Psoas muscle (tissue), 8 donors: ENCODE measurements at places on chromosomes 3 and 15. TPM values are rescaled to one million over a fixed set of nuclear protein-coding genes. Genes with fewer than 3 reads are reported as not detected.
A peak's percentile ranks its signal among the peaks of the same experiment; 100 is the strongest.

The STRIT1 gene
- total RNA-seq = 1,417 TPM

GRCh38 chr15:91380114-91380513 is 280.1 kb downstream of the SV2B start:
- H3K27ac ChIP-seq = no peak overlapping the region
- H3K4me3 ChIP-seq = no peak overlapping the region
- H3K4me1 ChIP-seq = no peaks in the 10 kb centered on the region
- DNase-seq = no peak

The NR1D2 gene
- 31.7 TPM for total RNA-seq

- no peak overlapping the region for H3K4me3 ChIP-seq
- no peaks in the 10 kb centered on the region for H3K36me3 ChIP-seq
- no peak overlapping the region for H3K27ac ChIP-seq
- peaks cover 28% of the 10 kb centered on the region for H3K27me3 ChIP-seq
- no peaks in the 10 kb centered on the region for H3K4me1 ChIP-seq
These were observed 33.3 kb upstream of the VPS33B start for GRCh38 chr15:91055548-91056331.

DNA sequence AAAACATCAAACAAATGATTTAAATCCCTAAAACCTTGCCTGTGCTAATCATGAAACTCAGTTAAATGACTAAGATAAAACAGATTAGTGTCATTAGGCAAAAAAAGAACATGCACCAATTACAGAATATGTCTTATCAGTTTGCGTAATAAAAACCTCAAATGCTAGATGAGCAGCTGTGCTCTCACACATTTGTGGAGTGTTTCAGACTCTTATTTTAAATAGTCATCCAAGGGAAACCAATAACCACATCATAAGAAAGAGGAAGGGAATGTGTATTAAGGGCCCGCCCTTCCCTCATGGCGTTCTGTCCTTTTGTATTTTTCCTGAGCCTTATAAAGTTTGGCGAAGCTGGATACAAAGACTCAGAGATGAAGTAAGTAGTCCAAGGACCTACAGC is 6.6 kb downstream of the SAMMSON start:
- no peaks in the 10 kb centered on the region for H3K36me3 ChIP-seq
- no peak overlapping the region for H3K27ac ChIP-seq
- H3K4me1 ChIP-seq = no peaks in the 10 kb centered on the region
- DNase-seq = no peak

- no peaks in the 10 kb centered on the region for H3K4me1 ChIP-seq
- no peaks in the 10 kb centered on the region for H3K27me3 ChIP-seq
- no peaks in the 10 kb centered on the region for H3K36me3 ChIP-seq
These were observed 495.5 kb upstream of the CFAP20DC start for GRCh38 chr3:59545374-59545773.

The MYRIP gene
- 1.3 TPM for total RNA-seq

GRCh38 chr3:9396301-9396631 is 1.1 kb upstream of the SETD5 start:
- no peak for DNase-seq
- peaks cover 30% of the 10 kb centered on the region for H3K36me3 ChIP-seq
- peak overlapping the region; percentile 96 for H3K4me3 ChIP-seq
- H3K27ac ChIP-seq = peak overlapping the region; percentile 100

- H3K36me3 ChIP-seq = no peaks in the 10 kb centered on the region
- no peaks in the 10 kb centered on the region for H3K27me3 ChIP-seq
- no peak overlapping the region for H3K27ac ChIP-seq
- no peak overlapping the region for H3K4me3 ChIP-seq
- peaks cover 2% of the 10 kb centered on the region for H3K4me1 ChIP-seq
- no peak for DNase-seq
These were observed 14.0 kb upstream of the COPG1 start for GRCh38 chr3:129235344-129235917.

DNA sequence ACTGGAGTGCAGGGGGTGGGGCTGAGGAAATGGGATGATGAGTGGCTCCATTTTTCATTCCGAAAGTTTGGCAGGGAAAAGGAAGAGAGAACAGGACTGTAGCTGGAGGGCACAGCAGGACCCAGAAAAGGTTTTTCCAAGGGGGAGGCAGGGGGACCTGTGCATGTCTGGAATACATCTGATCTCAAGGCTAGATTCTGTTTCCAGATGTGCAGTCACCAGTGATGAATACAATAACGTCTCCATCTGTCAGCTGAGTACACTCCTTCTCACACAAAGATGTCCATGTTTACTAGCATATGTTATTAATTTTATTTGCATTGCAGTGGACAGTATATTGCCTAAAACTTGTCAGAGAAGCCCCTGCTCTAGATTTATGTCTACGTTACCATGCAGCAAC is 39.9 kb upstream of the PRTG start:
- no peaks in the 10 kb centered on the region for H3K36me3 ChIP-seq
- H3K27me3 ChIP-seq = no peaks in the 10 kb centered on the region
- no peak overlapping the region for H3K4me3 ChIP-seq
- no peak for DNase-seq

DNA sequence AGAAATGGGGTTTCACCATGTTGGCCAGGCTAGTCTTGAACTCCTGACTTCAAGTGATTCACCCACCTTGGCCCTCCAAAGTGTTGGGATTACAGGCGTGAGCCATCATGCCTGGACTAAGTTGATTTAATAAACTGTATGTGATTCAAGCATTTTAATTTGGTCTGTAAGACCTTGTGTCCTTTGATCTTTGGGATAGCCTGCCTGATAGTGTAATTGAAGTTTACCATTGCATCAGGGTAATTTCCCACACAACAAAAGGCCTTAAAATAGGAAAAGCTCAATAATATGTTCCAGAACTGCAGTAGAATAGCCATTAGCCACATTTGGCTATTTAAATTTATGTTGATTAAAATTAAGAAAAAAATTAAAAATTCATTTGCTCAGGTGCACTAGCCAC is 25.2 kb upstream of the DENND6A start:
- DNase-seq = no peak
- no peaks in the 10 kb centered on the region for H3K27me3 ChIP-seq
- no peaks in the 10 kb centered on the region for H3K36me3 ChIP-seq
- no peak overlapping the region for H3K27ac ChIP-seq
- H3K4me1 ChIP-seq = no peaks in the 10 kb centered on the region
- no peak overlapping the region for H3K4me3 ChIP-seq

- no peaks in the 10 kb centered on the region for H3K27me3 ChIP-seq
- no peak for DNase-seq
- peak overlapping the region; percentile 84 for H3K27ac ChIP-seq
- peaks cover 21% of the 10 kb centered on the region for H3K4me1 ChIP-seq
These were observed 1.1 kb downstream of the TFDP2 start for GRCh38 chr3:142148044-142148791.

DNA sequence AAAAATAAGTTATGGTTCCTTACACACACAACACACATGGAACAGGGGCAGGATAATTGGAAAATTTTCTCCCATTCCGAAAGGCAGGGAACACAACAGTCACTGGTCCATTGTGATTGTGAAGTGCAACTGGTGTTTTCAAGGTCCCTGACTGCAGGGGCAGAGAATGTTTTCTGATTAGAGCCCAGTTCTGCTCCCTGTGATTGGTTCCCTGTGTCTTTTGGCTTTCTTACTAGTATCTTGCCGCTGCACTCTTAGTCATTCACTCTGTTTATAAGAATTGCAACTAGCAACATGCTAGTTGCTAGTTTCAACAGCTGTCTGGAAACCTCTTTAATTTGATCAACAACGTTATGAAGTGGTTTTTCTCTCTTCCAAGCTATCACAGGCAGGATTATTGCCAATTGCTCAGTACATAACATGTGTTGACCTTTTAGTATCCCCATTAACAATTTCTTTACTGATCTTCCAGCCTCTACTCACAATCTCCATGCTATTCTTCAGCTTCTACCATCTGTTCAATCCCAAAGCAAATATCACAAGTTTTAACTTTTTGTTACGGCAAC is 177.5 kb downstream of the EPHA6 start:
- H3K36me3 ChIP-seq = no peaks in the 10 kb centered on the region
- DNase-seq = no peak
- no peaks in the 10 kb centered on the region for H3K27me3 ChIP-seq
- H3K4me3 ChIP-seq = no peak overlapping the region

- H3K36me3 ChIP-seq = no peaks in the 10 kb centered on the region
- no peaks in the 10 kb centered on the region for H3K4me1 ChIP-seq
- H3K4me3 ChIP-seq = peak overlapping the region; percentile 76
- no peaks in the 10 kb centered on the region for H3K27me3 ChIP-seq
- DNase-seq = no peak
These were observed 1.2 kb downstream of the ALDH1A3 start for GRCh38 chr15:100880897-100881242.

DNA sequence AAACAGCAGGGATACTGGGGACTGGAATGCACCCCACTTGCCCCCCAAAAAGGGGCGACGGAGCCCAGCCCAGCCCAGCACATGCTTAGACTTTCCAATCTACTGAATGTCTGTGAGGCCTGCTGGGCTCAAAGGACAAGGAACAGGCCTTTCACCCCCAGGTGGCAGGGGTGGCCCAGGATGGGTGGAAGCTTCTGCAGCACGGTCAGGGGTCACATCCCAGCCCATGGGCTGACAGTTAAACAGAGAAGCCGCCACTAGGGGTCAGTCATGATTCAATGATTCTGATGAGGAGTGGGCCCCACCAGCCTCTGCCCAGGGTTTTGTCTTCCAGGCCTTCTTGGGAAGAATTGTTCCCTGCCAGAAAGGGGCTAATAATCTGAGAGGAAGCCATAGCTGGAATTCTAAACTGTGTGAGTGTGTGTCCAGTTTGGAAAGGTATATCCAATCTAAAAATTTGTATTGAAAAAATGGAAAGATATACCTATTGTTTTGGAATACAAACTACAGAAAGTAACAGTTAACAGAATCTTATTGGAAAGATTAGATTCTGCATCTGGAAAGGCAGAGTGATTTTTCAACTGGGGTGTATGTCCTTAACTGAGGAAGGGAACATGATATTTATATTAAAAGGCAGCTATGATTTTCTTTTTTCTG is 2.2 kb downstream of the CHRNB4 start:
- no peak for DNase-seq
- peaks cover 15% of the 10 kb centered on the region for H3K27me3 ChIP-seq
- no peak overlapping the region for H3K27ac ChIP-seq
- no peaks in the 10 kb centered on the region for H3K36me3 ChIP-seq
- H3K4me1 ChIP-seq = peaks cover 8% of the 10 kb centered on the region

The SPINK8 gene
- total RNA-seq = not detected

GRCh38 chr3:45139372-45140140 is 6.6 kb downstream of the CDCP1 start:
- no peaks in the 10 kb centered on the region for H3K36me3 ChIP-seq
- no peak for DNase-seq
- H3K4me1 ChIP-seq = no peaks in the 10 kb centered on the region
- no peak overlapping the region for H3K4me3 ChIP-seq

The PLS1 gene
- total RNA-seq = 0.25 TPM

DNA sequence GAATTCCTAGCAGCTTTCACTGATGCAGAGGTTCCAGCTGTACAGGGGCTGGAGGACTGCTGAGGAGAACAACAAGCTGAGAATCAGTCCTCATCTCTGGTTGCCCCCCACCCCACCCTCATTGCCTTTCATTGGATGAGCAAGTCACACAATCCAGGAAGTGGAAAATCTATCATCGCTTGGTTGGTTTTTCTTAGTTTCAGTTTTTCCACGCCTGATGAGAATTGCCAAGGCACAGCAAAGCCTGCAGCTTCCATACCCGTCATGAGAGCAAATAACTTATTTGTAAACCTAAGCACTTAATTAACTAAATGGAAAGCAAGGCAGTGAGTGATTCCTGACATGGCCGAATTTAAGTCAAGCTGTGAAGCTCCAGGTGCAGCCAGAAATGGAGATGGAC is 21.4 kb upstream of the LIPC start:
- no peaks in the 10 kb centered on the region for H3K4me1 ChIP-seq
- no peaks in the 10 kb centered on the region for H3K27me3 ChIP-seq
- H3K36me3 ChIP-seq = no peaks in the 10 kb centered on the region

DNA sequence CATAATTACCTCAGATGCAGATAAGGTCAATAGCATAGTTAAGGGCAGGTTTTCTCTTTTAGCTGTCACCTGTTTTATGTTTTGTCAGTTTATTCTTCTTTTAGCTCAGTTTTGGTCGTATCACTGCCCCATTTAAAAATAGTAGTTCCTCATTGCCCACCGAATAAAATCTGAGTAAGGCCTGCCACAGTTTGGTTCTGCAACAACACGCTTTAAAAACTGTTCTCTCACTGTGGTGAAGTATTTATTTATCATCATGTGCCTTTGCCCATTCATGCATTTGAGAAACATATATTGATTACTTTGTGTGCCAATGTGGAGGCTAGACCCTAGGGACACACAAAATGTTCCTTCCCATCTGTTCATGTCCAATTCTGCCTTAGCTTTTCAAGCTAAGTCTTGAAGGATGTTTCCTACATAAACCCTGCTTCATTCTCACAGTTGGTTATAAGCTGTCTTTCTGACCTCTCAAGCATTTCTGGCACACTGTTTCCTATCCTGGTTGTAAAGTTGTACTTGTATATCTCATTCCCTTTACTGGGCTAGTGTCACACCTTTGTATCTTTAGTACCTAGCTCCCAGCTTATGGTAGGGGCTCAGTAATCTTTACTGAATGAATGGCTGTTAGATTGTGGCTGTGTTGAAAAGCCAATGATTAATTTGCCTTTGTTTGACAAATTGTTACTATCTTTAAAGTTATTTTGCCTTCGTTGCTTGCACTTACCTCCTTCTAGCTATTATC is 23.9 kb downstream of the AKAP13 start:
- no peaks in the 10 kb centered on the region for H3K27me3 ChIP-seq
- no peak for DNase-seq
- H3K27ac ChIP-seq = peak overlapping the region; percentile 7
- H3K4me3 ChIP-seq = no peak overlapping the region
- H3K36me3 ChIP-seq = no peaks in the 10 kb centered on the region

GRCh38 chr15:40706121-40706520 is 11.1 kb downstream of the RAD51 start:
- no peaks in the 10 kb centered on the region for H3K4me1 ChIP-seq
- H3K27me3 ChIP-seq = no peaks in the 10 kb centered on the region
- H3K27ac ChIP-seq = no peak overlapping the region
- H3K4me3 ChIP-seq = no peak overlapping the region
- DNase-seq = no peak

The MLF1 gene
- total RNA-seq = 37.4 TPM

The GUCA1C gene
- total RNA-seq = not detected

The SUCNR1 gene
- total RNA-seq = 0.32 TPM

DNA sequence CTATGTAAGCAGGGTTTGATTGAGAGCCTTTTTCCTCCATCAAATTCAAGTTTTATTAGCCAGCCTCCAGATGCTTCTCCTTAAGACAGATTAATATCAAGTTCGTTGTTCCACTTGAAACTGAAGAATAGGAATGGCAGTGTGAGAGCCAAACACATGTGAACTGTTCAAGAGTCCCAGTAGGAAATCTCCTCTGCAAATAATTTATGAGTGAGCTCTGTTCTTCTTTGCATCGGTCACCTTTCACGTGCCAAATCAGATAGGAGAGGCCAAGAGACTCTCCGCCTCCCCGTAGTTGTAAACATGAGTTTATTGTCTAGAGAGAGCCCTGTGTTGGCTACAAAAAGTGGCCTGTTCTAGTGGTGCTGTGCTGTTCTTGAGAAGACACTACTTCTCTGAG is 372.1 kb upstream of the NR2F2 start:
- H3K4me3 ChIP-seq = no peak overlapping the region
- H3K27me3 ChIP-seq = no peaks in the 10 kb centered on the region
- no peaks in the 10 kb centered on the region for H3K4me1 ChIP-seq
- H3K27ac ChIP-seq = no peak overlapping the region
